ENCODE measurements at places on chromosomes 3 and 15. TPM values are rescaled to one million over a fixed set of nuclear protein-coding genes. Genes with fewer than 3 reads are reported as not detected.

Gene CACNA1D
- total RNA-seq: 0.98 TPM

Gene CDHR4
- total RNA-seq: not detected

Gene PRKCI
- 21.2 TPM for total RNA-seq

Gene PTX3
- total RNA-seq: 457 TPM

Gene DENND4A
- 14.0 TPM for total RNA-seq

Gene PLA2G4F
- total RNA-seq: not detected

Gene MYRIP
- total RNA-seq: 0.34 TPM

Gene SH3GL3
- total RNA-seq: 0.05 TPM

Gene ALDH1A2
- total RNA-seq: 34.0 TPM

Gene WDR49
- not detected for total RNA-seq

Gene SLC24A1
- 9.5 TPM for total RNA-seq

Gene TTC23
- total RNA-seq: 17.5 TPM

Gene ECE2
- total RNA-seq: 0.12 TPM

Gene COMMD4
- total RNA-seq: 43.5 TPM

Gene OSTN
- total RNA-seq: not detected

Gene HRG
- total RNA-seq: not detected

Gene TRIM71
- total RNA-seq: not detected

Gene FOXB1
- total RNA-seq: not detected

Gene LSMEM2
- not detected for total RNA-seq
